Pericardium fibroblast (primary cell): ENCODE measurements at places on chromosomes 2 and 18. TPM values are rescaled to one million over a fixed set of nuclear protein-coding genes. Genes with fewer than 3 reads are reported as not detected.

CCDC121 gene
- total RNA-seq, result 2.6 and 4.2 TPM in 2 replicates

PTH2R gene
- total RNA-seq, result not detected in 2 replicates

ANKZF1 gene
- total RNA-seq, result 32.1 and 33.6 TPM in 2 replicates

PLEK gene
- not detected in 2 replicates for total RNA-seq

GAL3ST2 gene
- not detected in 2 replicates for total RNA-seq

CNTNAP5 gene
- under 0.01 TPM in 1 of 2 replicates, not detected in the other for total RNA-seq

TTR gene
- not detected in 2 replicates for total RNA-seq
